Stimulated activated CD8-positive, alpha-beta memory T cell treated with anti-CD3 and anti-CD28 coated beads, Interleukin-4, amount 100 ng/mL, for 1 hour (primary cell): ENCODE measurements at places on chromosomes 4 and X.

DNA sequence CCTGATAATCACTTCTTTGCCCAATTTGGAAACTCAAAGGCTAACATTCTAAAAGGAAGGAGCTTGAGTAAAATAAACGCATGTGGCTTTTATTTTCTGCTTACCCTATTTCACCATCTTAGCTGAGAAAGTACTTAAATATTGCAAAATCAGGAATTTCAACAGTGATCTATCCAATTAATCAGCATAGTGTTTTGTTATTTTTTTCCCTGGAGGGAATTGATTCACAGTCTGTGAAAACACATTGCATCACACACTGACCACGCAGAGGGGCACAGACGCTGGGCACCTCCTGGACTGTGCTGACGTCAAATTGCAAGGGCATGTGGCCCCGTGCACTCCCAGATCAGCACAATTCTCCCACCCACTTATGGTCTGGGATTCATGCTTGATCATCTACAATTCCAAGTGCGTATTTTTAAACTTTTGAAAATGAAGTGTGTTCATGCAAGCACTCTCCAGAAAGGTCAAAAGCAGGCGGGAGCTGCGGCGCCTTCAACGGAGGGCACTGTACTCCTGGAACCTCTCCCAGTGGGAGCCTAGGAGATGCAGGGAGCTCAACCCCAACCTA is 320.6 kb upstream of the PPARGC1A start:
- DNase-seq: no peak

DNA sequence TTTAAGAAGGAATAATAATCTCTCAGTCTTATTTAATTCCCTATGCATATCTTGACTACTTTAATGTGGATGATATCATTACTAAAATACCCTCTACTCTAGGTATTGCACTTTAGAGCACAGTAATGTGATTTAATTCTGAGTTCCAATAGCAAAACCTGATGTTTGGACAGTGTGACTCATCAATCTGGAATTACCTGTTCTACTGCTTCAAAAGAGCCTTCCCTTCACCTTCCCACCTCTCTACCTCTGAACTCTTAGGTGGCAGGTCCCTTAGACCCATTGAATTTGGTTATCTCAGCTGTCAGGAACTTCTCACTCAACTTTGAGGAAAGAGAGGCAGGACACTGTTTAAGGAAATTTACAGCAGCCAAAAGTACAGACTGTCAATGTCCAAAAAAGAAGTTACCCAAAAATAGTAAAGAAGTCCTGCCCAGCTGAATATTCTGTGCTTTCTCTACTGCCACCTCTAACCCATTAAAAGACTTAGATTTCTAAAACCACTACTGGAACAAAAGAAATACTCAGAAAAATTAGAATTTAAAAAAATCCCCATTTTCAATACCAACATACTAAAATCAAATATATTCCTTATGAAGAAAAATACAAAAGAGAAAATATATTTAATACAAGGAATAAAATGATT is 123.1 kb upstream of the GPM6A start:
- no peak for DNase-seq

DNA sequence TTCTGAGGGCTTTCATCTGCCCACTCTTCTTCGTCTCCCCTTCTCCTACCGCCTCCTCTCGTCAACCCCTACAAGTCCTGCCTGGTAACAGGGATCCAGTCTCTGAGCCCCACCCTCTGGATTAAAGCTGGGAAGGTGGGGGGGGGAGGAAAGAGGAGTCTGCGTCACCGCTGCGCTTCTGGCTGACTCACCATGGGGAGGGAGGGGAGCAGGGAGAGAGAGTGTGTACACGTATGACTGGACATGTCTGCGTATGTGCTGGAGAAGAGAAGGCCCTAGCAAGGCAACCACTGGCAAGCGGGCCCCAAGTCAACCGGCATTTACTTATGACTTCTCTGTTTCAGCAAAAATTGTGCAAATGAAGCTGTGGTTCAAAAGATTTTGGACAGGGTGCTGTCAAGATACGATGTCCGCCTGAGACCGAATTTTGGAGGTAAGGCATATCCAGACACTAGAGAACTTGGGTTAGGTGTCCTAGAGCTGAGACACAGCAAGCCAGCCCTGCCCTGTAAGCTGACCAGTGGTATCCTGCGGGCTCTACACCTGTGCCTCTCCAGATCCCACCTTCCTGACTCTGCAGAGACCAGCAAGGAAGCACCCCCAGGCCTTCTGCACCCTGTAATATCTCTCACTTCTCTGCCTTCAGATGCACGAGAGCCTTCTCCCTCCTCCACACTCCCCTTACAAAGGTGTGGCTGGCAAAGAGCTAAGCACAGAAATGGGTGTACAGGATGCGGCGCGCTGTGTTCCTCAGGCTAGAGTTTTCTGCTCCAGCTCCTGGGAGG is 2.5 kb downstream of the GABRQ start:
- DNase-seq: no peak

DNA sequence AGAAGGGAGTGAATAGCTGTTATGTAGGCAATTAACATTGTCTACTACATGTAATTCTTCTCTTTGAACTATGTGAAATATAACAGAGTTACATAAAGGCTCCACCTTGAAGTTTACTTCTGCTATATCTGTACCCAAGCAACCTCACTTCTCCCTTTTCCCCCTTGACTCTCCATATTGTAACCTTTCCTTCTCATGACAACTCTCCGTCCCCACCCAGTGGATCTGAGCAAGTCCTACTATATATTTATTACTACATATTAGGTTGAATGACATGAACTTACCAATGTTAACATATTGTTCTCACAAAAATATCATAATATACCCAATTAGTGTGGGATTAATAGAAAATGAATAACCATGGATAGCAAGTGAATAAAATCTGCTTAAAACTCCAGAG is 93.2 kb upstream of the ATP8A1 start:
- DNase-seq: no peak

GRCh38 chrX:675279-675954 is 44.8 kb downstream of the SHOX start:
- DNase-seq: no peak

- DNase-seq: no peak
These were observed 45.4 kb downstream of the ZNF711 start for GRCh38 chrX:85288992-85289723.

GRCh38 chrX:776061-776460 is 145.5 kb downstream of the SHOX start:
- no peak for DNase-seq

DNA sequence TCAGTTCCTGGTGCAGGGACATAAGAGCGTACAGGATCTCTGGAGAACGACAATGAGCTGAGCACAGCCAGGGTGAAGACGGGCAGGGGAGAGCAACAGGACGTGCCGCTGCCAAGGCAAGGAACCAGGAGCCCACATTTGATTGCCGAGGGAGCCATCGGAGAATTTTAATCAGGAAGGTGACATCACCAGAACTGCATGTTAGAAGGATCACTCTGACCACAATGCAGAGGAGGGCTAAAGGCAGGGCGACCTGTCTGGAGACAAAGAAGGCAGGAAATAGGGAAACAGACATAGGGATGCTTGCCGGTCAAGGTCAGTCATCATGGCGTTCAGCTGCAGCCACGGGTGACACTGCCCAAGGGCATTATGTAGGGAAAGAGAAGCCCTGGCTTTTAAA is 81.4 kb downstream of the RBM47 start:
- DNase-seq: no peak

GRCh38 chr4:47561331-47561730 is 76.3 kb downstream of the ATP10D start:
- DNase-seq: no peak

- no peak for DNase-seq
These were observed 390.0 kb downstream of the FAT4 start for GRCh38 chr4:125704726-125705125.

DNA sequence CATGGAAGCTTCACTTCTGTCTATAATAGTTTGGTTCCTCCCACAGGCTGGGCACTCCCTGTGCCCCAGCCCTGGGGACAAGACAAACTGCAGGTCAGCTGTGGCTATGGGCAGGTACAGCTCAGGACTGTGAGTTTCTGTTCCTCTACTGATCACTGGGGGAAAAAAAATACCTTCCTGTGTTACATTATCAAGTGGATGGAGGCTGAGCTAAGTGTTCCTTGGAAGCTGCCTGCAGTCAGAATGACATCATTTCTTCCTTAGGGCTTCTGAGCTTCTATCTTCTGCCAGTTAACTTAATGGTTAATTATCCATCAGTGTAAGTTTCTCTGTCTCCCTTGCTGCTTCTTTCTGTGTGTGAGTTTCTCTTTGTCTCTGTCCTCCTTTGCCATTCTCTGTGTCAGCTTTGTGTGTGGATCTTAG is 4.6 kb downstream of the RAB33A start:
- no peak for DNase-seq

DNA sequence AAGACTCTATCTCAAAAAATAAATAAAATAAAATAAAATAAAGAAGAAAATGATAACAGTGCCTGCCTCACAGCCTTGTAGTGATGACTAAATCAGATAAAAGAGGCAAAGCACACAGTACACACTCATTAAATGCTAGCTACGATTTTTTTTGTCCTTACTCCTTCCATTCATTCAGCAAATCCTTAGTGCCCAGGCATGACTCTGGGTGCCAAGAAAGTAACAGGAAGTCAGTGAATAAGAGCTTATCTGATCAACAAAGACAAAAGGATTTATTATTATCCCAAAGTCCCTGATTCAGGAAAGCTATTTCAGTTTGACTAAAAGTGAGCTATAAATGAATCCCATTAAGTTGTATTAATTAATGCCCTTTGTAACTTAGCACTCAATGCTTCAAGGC is 92.7 kb downstream of the SH3KBP1 start:
- DNase-seq: no peak

GRCh38 chrX:31228415-31228832 is 156.6 kb upstream of the FTHL17 start:
- no peak for DNase-seq

DNA sequence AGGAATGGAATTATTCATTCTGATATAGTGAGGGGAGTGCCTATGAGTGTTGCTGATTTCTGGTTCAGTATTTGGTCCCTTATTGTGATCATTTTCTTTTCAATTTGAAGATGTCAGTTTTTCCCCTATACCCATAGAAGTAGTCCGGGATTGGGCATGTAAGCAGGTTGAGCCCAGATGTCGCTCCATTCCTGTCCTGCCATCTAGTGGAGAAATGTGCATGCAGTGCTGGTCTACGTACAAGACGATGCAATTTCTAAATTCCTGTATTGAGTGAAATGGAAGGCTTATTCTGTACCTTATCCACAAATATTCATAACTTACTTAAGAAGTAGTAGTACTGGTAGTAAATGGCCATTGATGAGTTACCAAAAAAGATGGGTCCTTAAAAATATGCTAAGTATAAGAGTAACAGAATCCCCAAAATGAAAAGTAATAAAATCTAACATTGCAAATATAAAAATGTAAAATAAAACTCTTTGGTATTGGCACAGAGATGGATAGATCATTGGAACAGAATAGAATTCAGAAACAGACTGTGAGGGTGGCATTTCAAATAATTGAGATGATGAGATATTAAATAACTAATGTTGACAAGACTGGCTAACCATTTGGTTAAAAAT is 60.9 kb downstream of the UGT8 start:
- no peak for DNase-seq

- no peak for DNase-seq
These were observed 222.2 kb upstream of the PPP1R2C start for GRCh38 chrX:43000121-43000520.

GRCh38 chr4:122747883-122748282 is 15.4 kb downstream of the BBS12 start:
- no peak for DNase-seq
